ENCODE measurements at places on chromosomes 2 and 18.

- no peak for DNase-seq
Observed at GRCh38 chr2:54906716-54907115, 143.5 kb downstream of the RTN4 start.

DNA sequence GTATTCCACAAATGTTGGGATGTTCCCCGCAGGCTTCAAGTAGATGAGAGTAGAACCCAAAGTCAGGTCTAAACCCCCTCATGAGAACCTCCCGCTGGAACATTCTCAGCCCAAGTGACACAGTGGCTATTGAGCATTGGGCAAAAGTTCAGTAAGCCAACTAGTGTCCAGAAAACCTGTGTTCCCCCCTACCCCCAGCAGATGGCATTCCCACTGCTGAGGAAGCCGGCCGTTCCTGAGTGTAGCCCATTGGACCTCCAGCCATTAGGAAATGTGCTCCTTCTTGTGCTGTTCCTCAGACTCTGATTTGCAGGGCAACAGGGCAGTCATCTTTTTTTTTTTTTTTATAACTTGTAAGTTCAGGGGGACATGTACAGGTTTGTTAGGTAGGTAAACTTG, 152.1 kb downstream of the NCK2 start:
- no peak for DNase-seq

- peak; percentile 19 for DNase-seq
Observed at GRCh38 chr2:134722728-134723127, 3.9 kb upstream of the TMEM163 start.

DNA sequence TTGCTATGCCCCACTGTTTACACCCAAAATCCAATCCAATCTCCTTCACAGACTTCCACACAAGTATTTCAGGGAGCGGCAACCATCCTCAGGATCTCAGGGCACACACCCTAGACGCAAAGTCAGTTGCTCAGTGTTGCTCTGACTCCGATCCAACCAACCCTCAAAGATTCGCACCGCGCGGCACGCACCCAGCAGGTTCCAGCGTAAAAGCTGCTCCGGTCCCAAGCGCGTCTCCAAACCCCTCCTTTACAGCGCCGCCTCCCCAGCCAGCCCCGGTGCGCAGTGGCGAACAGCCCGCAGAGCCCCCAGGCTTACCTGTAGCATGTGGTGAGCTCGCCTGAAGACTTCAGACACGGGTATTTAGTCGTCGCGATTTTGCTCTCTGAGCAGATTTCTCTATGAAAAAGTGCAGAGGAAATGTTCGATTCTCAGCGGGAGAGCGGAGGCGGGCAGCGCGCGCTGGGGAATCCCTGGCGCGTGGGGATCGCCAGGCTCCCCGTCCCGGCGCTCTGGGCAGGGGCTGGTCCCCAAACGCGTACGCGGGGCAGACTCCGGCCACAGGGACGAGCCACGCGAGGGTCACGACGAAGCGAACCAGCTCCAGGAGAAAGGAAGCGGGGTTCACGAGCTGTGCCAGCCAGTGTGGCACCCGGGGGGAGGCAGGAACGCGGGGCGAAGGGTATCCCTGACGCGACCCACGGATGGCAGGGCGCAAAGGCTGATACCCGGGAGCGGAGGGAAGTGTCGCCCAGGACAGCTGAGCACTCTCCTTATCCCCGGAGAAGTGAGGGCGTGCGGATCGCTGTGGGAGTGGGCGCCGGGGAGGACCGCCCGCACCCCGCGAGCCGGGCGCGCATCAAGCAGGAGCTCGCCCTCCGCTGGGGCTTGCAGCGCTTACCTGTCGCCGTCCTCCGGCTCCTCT, 650 bp downstream of the CCBE1 start:
- DNase-seq: peak; percentile 8

- DNase-seq: no peak
Observed at GRCh38 chr2:52794581-52794980, 973.0 kb upstream of the CHAC2 start.

GRCh38 chr2:58553937-58554336, 312.8 kb upstream of the FANCL start:
- peak; percentile 23 for DNase-seq
